ENCODE measurements at places on chromosomes 13 and 19.
A peak's percentile ranks its signal among the peaks of the same experiment; 100 is the strongest.

- no peak for DNase-seq
Observed at GRCh38 chr13:31807090-31807541, 67.8 kb downstream of the RXFP2 start.

- DNase-seq = no peak
Observed at GRCh38 chr13:45333251-45333976, 7.6 kb downstream of the TPT1 start.

DNA sequence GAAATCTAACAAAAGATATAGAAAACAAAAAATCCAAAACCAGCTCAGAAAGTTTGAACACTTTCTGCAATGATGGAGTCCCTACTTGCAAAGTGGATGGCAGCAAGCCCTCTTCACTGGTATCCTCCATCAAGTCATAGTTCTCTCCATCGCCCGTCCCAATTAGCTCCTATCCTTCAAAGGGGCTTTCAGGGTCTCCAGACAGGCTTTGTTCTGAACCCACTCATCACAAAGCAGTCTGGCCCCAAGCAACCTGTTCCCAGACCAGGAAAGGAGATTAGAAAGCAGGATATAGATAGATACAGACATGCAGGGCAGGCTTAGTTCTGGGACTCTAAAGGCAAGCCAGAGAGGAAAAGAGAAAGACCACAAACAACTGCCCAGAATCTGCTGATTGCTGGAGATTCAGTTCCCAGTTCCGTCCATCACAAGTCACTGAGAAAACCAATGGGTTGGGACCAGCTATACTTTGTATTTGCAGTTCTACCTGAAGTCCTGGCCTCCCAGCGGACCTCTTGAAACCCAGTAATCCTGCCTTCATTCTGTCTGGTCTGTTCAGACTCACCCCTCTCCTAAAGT, 47.2 kb upstream of the EPHX3 start:
- no peak for DNase-seq

DNA sequence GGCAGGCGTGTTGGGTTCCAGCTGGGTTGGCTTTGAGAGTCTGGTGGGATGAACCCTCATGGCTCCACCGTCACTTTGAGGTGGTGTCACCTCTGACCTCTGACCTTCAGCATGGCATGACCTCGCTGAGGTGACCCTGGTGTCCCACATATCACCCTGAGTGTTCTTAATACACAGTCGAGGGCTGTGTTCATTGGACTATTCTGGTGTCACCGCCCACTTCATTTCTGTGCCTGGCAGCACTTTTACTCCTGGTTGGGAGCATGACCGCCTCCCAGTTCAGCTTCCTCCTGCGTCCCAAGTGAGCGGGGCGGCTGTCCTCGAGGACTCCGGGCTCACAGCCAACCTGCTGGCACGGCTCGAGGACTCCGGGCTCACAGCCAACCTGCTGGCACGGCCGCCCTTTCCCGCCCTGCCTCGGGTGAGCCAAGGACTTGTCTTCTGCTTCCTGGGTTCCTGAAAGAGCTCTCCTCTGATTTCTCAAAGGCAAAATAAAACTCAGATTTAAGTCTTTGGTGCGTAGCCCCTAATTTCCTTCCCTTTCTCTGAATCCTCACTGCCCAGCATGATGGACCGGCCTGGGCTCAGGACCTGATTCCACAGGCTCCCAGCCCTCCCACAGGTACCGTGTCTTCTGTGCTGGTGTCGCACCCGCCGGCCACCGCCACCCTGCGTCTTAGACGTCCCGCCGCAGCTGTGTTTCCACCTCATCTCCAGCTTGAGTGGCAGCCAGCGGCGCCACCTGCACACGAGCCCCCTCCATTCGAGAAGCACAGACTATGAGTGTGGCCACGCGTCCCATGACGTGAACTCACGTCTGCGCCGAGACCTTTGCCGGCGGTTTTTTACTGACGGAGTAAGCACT, 10.4 kb downstream of the ATP4B start:
- DNase-seq = peak; percentile 81

DNA sequence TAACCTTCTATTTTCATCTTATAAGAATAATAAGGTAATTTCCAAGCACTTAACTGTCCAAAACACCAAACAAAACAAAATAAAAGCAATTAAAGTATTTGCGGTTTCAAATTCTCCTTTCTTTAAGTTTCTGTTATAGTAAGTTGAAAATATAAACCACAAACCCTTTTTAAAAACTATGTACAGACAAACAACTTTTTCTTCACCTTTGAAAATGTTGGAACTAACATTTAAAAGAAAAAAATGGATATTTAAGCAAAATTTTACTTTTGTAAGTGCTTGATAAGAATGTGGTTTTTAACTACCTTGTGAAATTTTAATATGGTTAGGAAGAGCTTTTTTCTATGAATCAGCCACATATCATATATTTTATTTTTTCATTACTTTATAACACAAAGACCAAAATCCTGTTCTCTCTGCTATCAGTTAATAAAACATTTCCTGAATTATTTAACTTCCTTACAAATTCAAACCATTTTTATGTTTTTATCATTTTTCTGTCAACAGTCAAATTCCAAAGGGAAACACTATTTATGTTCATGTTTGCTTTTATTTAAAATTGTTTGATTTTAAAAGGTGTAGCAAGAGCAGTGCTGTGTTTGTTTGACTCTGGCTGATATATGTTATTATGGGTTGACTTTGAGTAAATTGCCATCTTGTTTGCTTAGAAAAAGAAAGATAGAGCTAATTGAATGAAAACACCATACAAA, 554.1 kb upstream of the KLHL1 start:
- DNase-seq = no peak

GRCh38 chr13:33537026-33537425, 251.5 kb upstream of the STARD13 start:
- DNase-seq = no peak

GRCh38 chr13:112716461-112716820, 26.6 kb downstream of the ATP11A start:
- DNase-seq = no peak

DNA sequence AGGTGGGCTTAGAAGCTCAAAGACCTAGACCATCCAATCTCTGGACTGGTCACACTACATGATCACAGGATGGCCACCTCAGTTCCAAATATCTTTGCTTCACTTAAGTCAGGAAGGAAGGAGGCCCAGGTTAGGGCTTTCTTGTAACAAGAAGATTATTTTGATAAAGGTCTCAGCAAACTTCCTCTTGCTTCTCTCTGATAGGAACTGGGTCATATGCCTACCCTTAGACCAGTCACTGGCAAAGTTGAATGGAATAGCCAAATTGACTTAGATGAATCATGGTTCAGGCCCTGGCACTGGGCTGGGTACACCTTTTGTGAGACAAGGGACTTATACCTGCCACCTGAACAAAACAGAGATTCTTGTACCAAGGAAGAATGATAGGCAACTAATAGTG, 11.0 kb downstream of the FRY start:
- no peak for DNase-seq

DNA sequence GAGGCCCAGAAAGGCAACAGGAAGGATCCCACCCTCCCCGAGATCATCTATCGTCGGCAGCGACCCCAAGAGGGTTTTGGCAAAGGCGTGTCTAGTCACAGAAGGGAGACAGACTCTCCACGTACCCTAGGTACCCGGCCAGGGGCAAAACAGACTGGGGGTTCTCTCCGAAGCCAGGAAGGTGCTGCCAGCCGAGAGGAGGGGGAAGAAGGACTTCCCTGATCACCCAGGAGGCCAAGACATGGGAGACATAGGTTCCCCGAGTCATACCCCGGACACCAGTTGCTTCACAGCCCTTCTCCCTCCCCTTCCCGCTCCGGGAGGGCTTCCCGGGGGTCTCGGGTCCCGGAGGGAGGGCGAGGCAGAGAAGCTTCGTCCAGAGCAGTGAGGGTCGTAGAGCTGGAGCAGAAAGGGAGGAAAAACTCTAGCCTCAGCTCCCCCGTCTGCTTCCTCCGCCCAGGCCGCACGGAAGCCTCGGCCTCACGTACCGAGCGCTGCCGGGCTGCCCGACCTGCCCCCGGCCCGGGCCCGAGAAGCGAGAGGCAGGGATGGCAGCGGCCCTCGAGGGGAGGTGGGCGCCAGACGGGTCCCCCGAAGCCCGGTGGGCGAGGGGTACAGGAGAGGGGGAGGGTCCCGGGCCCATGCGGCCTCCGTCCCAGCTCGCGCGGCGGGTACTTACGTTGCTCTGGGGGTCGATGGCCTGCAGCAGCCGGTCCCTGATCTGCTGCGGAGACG, 644 bp downstream of the MED26 start:
- peak; percentile 35 for DNase-seq

- no peak for DNase-seq
Observed at GRCh38 chr13:110403315-110403714, 96.2 kb downstream of the COL4A2 start.

DNA sequence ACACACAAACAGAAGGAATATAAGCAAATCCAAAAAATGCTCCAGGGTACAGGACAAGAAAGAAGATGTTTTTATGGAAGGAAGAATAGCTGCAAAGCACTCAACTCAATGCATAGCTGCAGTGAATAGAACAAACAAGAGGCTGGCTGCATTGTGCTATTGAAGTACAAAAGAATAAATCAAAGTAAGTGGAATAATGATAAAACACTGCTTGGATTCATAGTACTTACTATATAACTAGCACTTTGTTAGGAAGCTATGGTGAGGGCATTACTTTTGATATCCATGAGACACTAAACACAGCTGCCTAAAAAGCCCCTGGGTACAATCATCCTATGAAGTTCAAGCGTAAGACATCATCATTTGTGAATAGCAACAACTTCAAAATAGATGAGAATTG, 350.1 kb downstream of the PCDH9 start:
- no peak for DNase-seq

DNA sequence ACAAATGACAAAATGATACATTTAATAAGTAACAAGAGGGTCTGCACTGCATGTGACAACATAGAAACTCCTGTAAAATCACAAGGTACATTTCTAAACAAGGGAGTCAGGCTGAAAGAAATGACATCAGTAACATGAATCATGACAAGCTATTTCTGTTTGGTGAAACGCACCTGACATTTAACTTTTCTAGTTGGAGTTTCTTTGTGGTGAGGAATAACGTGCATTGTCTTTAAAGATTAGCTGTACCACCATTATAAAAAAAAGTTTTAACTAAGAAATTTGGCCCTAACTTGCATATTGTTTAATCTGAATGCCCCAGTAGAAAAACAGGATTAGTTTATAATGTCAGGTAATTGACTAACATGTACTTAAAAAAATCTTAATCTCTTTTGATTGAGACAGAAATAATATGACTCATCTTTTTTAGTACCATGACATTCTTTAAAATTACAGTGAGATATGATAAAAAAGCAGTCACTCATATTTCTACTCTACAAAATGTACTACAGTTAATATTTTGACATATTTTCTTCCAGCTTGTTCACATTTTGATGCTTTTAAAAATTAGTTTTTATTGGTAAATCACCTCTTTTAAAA, 418.2 kb downstream of the KLF12 start:
- DNase-seq = no peak

GRCh38 chr19:43704002-43704705, 11.7 kb upstream of the IRGC start:
- no peak for DNase-seq

DNA sequence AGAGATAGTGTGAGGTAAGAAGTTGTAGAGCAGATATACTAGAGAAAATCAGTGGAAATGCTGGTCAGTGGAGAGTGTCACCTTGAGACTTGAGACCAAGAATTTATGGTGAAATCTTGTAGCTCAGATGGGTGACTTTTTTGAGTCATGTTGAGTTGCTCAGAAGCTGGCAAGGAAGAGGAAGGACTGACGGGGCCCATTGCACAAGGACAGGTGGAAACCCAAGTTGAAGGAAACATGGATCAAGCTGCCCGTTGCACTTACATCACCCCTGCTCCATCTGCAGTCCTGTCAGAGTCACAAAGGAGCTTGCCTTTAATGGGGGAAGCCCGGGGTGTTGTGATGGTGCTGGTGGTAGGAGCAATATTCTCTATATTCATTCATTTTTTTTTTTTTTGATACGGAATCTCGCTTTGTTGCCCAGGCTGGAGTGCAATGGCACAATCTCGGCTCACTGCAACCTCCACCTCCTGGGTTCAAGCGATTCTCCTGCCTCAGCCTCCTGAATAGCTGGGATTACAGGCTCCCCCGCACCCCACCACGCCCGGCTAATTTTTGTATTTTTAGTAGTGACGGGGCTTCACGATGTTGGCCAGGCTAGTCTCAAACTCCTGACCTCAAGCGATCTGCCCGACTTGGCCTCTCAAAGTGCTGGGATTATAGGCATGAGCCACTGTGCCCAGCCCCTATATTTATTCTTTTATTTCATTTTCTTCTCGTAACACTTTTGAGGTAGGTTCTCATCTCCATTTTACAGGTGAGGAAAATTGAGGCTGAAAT, 27.4 kb downstream of the UBAC2 start:
- DNase-seq = no peak

GRCh38 chr19:58560007-58560887, 1.8 kb upstream of the UBE2M start:
- DNase-seq = no peak

DNA sequence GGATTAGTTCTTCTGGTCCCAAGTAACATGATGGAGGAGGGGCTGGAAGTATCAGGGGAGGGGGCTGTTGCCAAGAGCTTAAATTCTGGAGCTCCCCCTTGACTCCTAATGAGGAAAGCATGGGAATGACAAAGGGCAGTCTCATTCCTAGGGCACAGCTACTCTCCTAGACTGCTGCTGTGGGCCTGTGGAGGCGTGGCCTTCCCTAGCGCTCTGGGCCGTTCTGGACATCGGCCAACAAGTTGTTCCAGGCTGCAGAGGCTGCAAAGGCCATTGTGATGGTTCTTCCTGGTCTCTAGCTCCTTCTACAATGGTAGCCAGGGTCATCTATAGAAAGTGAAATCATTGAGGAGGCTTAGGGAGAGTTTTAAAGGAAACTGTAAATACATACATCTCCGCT, 916.6 kb downstream of the DIAPH3 start:
- peak; percentile 24 for DNase-seq

GRCh38 chr19:30227661-30228112, 144.5 kb upstream of the ZNF536 start:
- DNase-seq = peak; percentile 84

DNA sequence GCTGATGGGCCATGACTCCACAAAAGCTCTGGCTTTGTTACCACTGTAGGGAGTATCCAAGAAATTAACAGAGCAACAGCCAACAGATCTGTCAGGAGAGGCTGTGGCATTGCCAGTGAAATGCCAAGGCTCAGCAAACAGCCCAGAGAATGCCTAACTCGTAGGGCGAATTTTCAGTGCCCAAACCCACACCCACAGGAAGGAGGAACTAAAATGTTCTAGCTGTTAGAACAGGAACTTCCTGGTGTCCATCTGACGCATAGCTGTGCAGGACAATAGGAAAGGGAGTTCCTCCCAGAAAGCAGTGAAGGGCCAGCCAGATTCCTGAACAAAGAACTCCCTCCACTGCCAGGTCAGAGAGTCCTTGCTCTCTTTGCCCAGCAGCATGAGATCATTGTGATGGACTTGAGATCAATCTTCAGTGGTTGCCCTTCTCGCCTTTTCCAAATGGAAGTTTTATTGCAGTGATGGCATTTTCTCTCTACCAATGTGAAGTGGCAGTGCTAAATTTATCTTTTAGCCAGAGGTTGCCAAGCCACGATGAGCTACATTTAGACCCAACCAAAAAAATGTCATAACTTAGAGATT, 224.2 kb upstream of the STARD13 start:
- peak; percentile 41 for DNase-seq

DNA sequence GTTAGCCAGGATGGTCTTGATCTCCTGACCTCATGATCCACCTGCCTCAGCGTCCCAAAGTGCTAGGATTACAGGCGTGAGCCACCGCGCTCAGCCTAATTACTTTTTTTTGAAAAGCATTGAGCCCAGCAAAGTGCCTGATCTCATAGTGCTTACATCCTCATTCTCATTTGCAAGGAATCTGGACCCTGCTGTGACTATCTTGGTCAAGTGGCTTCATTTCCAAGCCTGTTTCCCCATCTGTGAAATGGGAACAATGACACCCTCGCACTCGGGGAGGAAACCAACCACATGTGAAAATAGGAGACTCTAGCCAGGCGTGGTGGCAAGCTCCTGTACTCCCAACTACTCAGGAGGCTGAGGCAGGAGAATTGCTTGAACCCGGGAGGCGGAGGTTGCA, 1.6 kb upstream of the PLEKHA4 start:
- DNase-seq = no peak
